HFFc6 (cell line): ENCODE measurements at places on chromosomes 7 and 10. TPM values are rescaled to one million over a fixed set of nuclear protein-coding genes. Genes with fewer than 3 reads are reported as not detected.

GRCh38 chr7:99752356-99752755, 17.4 kb upstream of the CYP3A7 start:
- DNase-seq: no peak

DNA sequence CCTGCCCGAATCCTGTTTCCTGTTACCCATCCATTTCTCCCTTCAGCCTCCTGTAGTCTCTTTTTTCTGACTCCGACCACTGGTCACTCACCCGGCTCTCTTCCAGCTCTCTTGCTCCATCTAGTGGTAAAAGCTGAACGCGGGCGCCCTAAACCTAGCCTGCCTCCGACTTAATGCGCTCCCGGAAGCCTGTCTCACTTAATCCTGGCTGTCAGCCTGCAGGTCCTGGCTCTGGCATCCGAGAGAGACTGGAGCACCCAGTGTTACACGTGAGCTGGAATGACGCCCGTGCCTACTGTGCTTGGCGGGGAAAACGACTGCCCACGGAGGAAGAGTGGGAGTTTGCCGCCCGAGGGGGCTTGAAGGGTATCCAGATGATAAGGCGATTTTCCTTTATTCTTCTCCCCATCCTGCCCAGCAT, 10.3 kb downstream of the SUMF2 start:
- DNase-seq: peak; percentile 79

GRCh38 chr7:106471686-106472440, 187.1 kb upstream of the NAMPT start:
- DNase-seq: no peak

- DNase-seq: no peak
These were observed 1.1 kb downstream of the FZD9 start for GRCh38 chr7:73434701-73435069.

GRCh38 chr7:65892161-65892560, 19.3 kb downstream of the VKORC1L1 start:
- DNase-seq: no peak

- no peak for DNase-seq
These were observed 81.1 kb downstream of the IDE start for GRCh38 chr10:92492748-92493240.

- DNase-seq: peak; percentile 82
These were observed 41.6 kb upstream of the FHIP2A start for GRCh38 chr10:114779803-114780576.

DNA sequence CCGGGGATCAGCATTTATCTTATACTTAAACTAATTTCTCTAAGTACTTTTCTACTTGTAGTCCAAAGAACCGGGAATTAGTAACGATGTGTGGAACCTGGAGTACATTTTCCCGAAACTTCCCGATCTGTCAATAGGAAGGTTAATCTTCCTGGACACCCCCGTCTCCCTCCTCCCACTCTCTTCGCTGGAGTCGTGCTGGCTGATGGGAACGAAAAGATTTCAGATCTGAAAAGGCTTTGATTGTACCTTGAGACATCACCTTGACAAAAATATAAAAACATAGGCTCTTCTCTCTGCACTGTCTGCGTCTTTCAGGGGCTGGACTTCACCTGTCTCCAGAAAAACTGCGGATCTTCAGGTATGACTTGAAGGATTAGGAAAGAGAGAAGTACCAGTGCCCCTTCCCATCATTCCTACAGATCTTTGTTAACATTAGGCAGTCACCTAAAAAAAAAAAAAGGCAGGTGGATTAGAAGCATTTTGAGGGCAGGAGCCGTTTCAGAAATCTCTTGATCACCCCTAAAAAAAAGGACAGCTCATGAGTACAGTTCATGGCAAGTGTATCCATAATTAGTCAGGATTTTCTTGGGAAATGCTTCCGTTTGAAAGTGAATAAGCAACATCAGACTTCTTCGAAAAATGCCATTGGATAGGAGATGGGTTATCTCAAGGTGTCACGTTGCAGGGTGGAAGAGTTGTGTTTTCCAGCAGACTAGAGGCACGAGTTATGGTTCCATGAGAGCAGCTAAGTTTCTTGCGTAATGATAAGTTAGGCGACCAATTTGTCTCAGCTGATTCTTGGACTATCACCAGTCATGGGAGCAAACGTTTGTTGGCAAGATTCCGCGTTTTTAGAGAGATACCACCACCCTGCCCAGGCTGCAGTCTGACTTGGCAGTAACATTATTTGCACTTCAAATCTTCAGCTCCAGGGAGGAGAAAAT, 7.8 kb upstream of the BAMBI start:
- DNase-seq: no peak

DNA sequence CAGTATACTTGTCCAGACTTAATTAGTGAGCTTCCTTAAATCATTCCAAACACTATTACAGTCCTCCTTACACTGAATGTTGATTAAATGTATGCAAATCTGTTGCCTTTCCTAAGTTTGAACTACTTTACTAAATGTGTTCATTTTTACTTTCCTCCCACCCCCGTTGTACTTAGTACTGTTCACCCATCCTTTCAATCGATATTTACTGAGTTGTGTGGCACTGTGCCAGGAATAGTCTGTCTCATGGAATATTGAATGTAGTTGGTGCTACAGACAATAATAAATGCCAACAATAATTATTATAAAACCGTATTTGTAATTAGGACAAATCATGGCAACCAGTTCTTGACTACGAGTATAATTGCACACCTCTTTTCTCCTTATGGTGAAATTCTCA, 335.7 kb downstream of the GPR37 start:
- DNase-seq: no peak

- DNase-seq: no peak
These were observed 110.9 kb upstream of the HDAC9 start for GRCh38 chr7:18384491-18385143.

DNA sequence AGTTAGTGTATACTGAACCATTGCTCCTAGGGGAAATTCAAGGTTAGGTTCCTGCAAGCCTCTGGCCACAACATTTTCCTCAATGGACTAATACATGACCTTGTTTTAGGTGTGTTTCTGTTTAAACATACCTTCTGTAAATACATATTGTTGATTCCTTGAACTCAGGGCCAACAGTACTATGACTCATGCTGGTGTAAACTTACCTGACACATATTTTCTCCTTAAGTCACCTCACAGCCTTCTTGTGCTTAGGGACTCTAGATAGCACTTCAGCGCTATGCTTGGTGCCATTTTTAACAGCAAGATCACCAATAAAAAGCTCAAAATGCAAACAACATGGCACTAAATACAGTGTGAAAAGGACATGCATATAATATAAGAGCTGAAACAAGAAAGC, 176.4 kb downstream of the TAX1BP1 start:
- no peak for DNase-seq

DNA sequence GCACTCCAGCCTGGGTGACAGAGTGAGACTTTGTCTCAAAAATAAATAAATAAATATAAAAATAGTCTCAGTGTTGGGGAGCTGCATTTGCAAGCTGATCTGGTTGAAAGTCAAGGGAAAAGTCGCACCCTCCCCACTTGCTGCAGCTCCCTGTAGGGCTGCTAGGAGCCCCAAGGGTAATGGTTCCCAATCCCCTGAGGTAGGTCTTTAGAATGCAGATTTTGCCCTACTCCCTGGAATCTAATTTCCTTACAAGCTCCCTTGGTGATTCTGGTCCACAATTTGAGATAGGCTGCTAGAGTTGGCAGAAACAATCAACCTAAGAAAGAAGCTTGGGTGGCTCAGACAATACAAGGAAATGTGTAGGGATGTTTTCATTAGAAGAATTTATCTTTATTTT, 232.5 kb upstream of the YAE1 start:
- DNase-seq: no peak

DNA sequence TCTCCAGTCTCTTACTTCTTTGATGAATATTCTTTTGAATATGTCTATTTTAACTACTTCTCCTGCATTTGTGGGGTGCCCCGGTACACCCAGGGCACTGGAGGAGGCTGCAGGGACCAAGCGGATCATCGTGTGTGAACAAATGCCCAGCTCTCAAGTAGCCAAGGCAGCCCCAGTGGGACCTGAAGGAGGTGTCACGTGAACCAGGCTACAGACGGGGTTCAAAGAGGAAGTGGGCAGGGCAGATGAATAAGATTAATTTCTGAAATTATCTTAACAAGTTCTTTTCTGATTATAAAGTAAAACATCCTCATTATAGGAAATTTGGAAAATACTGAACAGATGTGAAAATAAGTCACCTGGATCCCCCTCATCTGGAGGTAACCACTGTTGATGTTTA, 78.4 kb upstream of the DUSP5 start:
- DNase-seq: no peak

DNA sequence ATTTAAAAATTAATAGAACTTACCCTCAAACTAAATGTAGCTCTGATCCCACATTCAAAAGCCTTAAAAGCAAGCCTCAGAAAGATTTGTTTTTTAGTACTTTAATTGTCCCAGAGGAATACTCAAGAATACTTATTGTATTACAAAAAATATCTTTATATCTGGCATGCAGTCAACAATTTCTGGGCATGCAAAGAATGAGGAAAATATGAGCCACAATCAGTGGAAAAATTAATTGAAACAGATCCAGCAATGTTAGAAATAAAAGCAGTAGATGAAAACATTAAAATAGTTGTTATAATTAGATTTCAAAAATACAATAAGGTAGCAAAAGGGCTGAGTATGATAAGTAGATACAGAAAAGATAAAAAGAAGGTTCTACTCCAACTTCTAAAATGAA, 154.7 kb downstream of the PON1 start:
- no peak for DNase-seq

DNA sequence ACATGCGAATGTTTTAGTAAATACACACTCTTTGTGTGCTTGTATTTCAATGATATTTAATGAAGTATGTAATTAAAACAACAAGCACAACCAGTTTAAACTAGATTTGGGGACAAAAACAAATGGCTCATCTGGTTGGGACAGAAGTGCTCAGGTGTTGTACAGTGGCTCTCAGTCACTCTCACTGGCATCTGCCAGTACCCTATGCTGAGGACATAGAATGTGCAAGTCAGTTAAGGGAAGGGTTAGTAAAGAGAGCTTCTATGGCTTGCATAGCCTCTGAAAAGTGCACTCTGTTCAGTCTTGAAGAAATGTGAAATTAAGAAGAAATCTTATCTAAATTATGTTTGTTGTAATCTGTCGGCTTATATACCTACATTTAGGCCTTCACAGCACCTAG, 183.0 kb downstream of the LRRC4 start:
- DNase-seq: no peak

GRCh38 chr10:110042181-110042580, 34.4 kb downstream of the ADD3 start:
- no peak for DNase-seq

GRCh38 chr10:124576526-124577420, 115.2 kb downstream of the LHPP start:
- no peak for DNase-seq

GRCh38 chr10:122882766-122883165, 3.4 kb upstream of the FAM24B start:
- DNase-seq: no peak

DNA sequence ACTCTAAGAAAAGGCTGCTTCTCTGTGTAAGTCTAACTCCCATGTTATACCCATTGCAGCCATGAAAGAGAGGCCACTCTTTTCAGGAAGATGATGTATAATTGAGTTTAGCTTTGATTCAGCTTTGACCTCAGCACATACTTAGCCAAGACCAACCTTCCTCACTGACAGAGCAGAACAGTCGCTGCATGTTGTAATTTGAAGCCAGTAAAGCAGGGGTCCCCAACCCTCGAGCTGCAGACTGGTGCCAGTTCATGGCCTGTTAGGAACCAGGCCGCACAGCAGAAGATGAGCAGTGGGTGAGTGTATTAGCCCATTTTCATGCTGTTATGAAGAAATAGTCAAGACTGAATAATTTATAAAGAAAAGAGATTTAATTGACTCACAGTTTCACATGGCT, 223.9 kb downstream of the GPR158 start:
- DNase-seq: no peak

GRCh38 chr10:11602919-11603523, 8.4 kb downstream of the USP6NL start:
- no peak for DNase-seq

DNA sequence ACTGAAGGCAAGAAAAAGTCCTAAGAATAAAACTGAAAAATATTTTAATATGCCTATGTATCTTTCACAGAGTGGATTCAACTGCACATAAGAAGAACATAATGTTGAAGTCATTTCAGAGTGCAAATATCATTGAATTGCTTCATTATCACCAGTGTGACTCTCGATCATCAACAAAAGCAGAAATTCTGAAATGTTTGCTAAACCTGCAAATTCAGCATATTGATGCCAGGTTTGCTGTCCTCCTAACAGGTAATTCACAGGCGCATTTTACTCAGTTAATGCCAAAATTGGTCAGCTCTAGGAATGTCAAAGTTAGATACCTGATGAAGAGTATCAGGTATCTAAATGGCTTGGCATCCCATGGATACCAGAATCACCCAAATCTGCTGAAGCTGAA, 52.0 kb downstream of the GDI2 start:
- no peak for DNase-seq

GRCh38 chr10:117071286-117072050, 66.5 kb upstream of the SHTN1 start:
- no peak for DNase-seq

DNA sequence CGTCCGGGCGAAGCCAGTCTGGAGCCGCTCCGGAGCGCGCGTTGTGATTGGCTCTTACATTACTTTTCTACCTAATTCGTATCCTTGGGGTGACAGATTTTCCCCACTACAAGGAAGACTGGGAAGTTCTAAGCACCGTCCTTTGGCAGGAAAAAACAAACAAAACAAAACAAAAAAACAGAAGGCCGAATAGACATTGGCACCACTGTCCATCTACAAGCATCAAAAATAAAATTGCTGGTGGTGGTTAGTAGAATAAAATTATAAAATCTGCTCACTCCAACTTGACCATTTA, 651 bp upstream of the SKAP2 start:
- DNase-seq: no peak

Gene PRF1
- total RNA-seq: not detected in 3 replicates

Gene ZP3
- total RNA-seq: 17.8 to 25.4 TPM (median 22.4 TPM) in 3 replicates

Gene CCL24
- total RNA-seq: not detected in 3 replicates

Gene TFEC
- 0.23 TPM in 1 of 2 replicates, not detected in the other for total RNA-seq

Gene INA
- 0.10 to 1.3 TPM (median 1.3 TPM) in 3 replicates for total RNA-seq

Gene PIK3CG
- not detected in 3 replicates for total RNA-seq

Gene EXOC6
- 5.7 to 6.0 TPM (median 5.9 TPM) in 3 replicates for total RNA-seq

Gene PAX4
- total RNA-seq: not detected in 2 replicates

Gene LIPK
- not detected in 3 replicates for total RNA-seq

Gene C10orf53
- total RNA-seq: not detected in 3 replicates

Gene GNGT1
- not detected in 3 replicates for total RNA-seq

Gene SAMD9L
- 3.5 to 8.0 TPM (median 5.0 TPM) in 3 replicates for total RNA-seq

Gene OR2A42
- not detected in 3 replicates for total RNA-seq
